ENCODE measurements at places on chromosomes 2 and 18.

- no peak for DNase-seq
Observed at GRCh38 chr2:152664725-152665124, 52.5 kb downstream of the PRPF40A start.

- DNase-seq, result no peak
Observed at GRCh38 chr2:33437815-33438214, 38.6 kb upstream of the RASGRP3 start.

DNA sequence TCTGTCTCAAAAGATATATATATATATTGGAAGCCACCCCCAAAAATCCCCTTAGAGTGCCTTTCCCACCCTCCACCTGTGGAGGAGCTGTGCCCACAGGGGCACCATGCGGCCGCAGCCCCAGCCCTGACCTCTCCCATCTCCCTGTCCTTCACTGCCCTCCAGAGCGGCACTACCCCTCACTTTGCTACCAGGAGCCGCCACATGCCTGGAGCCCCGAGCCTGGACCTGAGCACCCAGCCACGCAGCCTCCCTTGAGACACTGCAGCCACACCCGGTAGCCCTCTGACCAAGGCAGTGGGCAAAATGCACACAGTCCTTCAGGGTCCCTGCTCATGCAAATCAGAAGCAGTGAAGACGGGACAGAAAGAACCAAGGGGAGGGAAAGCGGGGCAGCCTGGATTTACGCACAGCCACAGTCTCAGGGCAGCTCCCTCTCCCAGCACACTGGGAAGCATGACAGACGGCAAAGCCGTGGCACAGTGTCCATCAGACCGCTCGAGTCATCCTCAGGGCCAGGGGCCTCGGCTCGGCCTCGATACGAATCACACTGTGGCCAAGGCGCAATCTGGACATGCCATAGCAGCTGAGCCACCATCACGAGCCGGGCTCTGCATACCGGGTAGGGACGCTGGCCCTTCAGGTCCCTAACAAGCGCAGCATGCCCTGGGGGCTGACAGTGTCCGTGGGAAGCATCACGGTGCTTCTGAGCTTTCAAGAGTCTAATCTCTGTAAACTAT lies 10.1 kb downstream of the HDAC4 start:
- DNase-seq, result no peak

DNA sequence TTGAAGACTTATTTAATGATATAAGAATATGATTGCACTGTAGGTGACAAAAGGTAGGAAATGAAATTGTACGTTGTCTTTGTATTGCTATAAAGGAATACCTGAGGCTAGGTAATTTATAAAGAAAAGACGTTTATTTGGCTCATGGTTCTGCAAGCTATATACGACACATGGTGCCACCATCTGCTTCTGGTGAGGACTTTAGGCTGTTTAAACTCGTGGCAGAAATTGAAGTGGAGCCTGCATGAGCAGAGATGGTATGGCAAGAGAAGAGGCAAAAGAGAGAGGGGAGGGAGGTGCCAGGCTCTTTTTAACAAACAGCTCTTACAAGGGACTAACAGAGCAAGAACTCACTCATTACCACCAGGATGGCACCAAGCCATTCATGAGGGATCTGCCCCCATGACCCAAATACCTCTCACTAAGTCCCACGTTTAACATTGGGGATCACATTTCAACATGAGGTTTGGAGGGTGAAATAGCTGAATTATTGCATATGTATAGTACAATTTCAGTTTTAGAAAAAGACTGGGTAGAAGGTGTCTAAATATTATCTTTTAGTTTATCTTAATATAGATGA lies 86.8 kb downstream of the GULP1 start:
- no peak for DNase-seq

- DNase-seq, result no peak
Observed at GRCh38 chr2:26668856-26669750, 23.4 kb upstream of the KCNK3 start.

DNA sequence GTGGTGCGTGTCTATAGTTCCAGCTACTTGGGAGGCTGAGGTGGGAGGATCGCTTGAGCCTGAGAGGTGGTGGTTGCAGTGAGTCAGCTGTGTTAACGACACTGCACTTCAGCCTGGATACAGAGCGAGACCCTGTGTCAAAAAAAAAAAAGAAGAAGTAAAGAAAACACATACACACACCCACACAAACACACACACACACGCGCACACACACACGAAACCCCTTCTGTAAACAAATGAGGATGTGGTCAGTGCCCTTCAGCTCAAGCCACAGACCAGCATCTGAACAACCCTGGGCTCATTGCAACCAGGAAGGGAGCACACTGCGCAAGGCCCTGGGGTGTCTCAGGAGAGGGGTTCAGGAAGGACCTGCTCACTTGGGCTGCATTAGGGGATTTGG lies 47.9 kb upstream of the KCNF1 start:
- no peak for DNase-seq

GRCh38 chr2:130765464-130765863 lies 10.1 kb downstream of the AMER3 start:
- DNase-seq, result no peak

GRCh38 chr2:140596447-140596846 lies 1534.4 kb downstream of the LRP1B start:
- DNase-seq, result no peak

DNA sequence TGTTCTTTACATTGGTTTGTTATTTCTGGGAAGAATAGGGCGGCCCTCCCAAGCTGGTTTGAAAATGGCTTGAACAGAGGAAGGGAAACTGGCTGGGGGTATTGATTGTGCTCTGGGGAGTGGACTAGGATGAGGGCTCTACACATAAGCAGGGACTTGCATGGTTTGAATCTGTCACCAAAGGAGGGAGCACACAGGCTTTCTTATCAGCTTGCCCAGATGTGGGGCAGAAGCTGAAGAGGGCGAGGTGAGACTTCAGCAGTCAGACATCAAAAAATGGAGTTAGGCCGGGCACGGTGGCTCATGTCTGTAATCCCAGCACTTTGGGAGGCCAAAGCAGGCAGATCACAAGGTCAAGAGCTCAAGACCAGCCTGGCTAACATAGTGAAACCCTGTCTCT lies 7.2 kb upstream of the RAB12 start:
- DNase-seq, result no peak

DNA sequence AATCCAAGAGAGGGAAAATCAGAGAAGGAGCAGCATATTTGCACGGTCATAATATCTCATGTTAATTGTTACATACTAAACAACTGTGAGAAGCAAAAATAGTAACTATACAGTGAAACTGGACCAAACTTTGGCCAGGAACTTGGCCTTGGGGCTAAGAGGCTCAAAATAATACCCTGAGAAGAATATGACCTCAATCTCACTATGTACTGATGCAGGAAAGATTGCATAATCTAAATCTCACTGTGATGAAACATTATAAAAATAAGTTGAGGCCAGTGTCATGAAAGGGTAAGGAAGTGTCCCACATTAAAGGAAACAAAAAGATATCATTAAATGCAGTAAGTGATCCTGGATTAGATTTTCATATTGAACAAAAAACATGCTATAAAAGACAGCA lies 36.5 kb downstream of the ZRANB3 start:
- DNase-seq, result no peak

- no peak for DNase-seq
Observed at GRCh38 chr18:43465483-43465882, 188.2 kb upstream of the SYT4 start.

DNA sequence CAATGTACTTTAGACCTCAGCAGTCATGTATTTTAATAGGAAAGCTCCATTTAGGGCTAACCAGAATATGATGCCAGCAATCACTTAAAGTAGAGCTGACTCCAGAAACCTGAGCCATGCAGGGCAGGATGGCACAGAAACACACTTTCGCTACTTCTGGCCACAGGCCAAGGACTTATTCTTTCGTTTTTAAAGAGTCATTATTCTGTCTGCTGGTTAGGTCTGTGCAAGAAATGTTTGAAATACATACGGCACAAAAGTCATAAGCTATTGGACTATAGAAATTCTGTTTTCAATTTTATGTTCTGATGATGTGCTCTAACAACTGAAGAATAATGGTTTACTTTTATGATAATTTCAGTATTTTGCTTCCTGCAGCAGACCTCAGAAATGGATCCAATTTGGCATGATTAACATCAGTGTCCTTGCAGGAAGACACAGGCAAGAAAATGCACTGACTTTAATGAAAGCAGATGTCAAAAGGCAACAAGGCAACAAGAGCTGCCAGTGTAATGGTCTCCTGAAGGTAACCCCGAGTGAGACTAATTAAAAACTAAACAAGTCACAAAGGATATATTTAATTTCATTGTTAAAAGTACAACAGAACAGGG lies 114.4 kb upstream of the CHRNA1 start:
- DNase-seq, result no peak

GRCh38 chr2:189681903-189682302 lies 7.4 kb downstream of the ANKAR start:
- DNase-seq, result no peak

DNA sequence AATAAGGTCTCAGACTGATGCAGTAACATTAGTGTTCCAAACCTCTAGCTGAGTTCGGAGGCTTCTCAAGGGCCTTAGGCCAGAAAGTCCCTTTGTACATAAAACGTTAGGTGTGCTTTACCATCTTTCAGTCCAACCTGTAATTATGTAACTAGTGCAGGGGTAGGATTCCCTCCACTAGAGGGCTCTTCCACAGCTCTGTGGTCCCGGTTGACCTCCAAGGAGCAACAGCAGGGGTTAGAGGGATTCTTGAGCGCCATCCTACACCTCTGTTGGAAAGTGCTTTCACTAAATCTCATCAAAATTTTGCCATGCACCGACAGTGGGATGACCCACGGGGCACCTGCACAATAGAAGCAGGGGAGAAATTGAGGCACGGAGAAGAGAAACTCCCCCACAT lies 155.8 kb upstream of the LRP1B start:
- DNase-seq, result no peak

DNA sequence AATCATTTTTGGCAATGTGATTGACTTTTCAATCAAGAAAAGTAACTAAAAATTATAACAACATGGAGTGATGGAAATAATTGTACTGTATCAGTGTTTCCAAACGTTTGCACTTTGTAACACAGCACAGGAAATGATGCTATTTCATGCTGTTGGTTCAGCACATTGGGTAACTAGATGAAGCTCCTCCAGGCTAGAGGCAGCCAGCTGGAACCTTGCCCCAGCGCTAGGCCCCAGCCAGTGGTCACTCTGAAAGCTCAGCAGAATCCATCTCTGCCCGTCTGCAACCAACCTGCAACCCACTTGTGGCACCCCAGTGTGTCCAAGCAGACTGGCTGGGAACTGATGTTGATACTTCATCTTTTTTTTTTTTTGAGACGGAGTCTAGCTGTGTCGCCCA lies 15.3 kb downstream of the UNC50 start:
- DNase-seq, result no peak

GRCh38 chr18:56139792-56140254 lies 498.6 kb downstream of the TXNL1 start:
- DNase-seq, result no peak

- no peak for DNase-seq
Observed at GRCh38 chr2:126644630-126645191, 11.2 kb upstream of the GYPC start.

GRCh38 chr2:100110614-100111000 lies 31.8 kb downstream of the AFF3 start:
- DNase-seq, result no peak

GRCh38 chr2:241942416-241943208 lies 73.1 kb downstream of the RTP5 start:
- DNase-seq, result no peak

DNA sequence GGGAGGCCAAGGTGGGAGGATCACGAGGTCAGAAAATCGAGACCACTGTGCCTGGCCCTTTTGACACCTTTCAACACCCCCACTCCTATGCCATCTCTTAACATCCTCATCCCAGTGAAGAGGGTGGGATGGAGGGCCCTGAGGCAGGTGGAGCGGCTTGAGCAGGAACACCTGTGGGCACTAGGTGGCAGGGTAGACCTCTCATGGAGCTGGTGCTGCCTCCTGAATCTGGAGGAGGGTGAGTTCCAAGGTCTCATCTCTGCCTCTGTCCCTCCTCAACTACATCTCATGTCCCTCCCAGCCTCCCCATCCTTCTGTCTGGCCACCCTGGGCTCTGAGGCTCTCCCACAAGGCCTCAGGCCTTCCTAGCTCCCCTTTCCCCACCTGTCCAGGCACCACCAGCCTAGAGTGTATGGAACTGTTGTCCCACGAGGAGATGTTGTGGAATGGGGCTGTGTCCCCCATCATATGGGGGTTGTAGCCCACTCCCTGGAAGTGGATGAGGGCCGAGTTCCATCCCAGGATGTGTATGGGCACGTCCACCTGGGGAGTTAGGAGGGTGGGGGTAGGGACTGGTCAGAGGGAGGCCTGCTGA lies 17.0 kb upstream of the CRYBA2 start:
- DNase-seq, result no peak

DNA sequence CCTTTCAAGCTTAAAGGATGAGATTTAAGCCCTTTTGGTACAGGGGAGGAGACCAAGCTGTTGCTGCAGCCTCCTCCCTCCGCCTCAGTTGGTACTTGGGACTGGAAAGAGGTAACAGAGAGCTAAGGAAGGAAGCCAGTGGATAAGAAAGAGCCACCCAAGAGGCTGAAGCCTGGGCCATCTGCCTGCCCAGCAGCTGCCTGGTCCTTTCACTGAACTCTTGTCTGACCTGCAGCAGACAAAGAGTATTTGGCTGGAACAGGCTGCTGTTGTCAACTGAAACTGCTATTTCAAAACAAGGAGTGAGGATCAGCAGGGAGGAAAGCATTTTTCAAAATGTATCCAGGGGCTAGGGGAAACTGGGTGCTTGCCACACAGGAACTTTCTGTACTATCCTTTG lies 30.3 kb downstream of the TNS1 start:
- no peak for DNase-seq

DNA sequence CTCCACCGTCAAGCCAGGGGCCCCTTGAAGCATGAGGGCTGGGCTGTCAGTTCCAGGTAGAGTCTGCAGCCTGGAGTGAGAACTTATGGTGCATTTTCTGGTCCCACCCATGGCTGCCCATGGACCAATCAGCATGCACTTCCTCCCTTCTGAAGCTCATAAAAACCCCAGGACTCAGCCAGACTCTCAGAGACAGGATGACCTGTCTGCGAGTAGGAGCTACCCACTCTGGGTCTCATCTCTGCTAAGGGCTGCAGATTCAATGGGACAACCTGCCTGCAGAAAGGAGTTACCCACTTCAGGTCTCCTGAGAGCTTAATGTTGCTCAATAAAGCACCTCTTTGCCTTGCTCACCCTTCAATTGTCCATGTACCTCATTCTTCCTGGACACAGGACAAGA lies 9.4 kb upstream of the DUSP19 start:
- no peak for DNase-seq

- no peak for DNase-seq
Observed at GRCh38 chr2:38263293-38263692, 113.8 kb downstream of the ATL2 start.

Data from activated CD8-positive, alpha-beta memory T cell treated with anti-CD3 and anti-CD28 coated beads for 24 hours (primary cell).